ENCODE measurements at places on chromosomes 13 and 19.

DNA sequence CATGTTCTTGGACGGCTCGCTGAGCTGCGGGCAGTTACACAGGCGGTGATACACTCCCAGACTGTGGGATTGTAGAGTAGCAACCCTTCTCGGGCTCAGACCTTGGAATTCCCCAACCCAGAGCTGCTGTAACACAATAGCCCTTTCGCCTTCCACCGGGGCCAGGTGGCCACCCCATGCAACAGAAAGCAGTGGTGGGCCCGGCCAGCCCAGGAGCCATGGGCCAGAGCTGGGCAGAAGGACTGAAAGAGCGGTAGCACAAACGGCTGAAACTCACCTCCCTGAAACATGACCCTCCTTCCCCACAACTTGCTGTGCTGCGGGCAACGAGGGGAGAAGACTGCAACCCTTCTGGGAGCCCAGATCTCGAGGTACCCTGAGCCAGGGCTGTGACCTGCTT is 429.0 kb downstream of the SLITRK1 start:
- DNase-seq, result no peak

DNA sequence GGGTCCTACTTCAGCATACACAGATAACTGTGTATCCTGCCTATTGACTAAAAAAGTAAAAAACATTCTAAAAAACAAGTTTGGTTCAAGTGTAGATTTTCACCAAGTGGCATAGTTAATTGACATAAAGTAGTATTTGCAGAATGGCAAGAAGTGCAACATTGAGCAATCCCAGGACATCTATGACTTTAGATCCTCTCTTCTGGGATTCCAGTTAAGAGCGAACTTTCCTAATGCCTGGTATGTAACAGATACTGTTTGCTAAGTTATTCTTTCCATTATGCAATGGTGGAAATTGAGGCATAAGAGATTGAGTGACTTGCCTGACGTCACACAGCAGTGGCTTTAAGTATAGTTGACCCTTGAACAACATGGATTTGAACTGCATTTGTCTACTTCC is 96.1 kb downstream of the ZMYM2 start:
- DNase-seq, result no peak

GRCh38 chr19:50025022-50025793 is at the start of gene VRK3:
Gene VRK3, minus strand, starts transcription at chr19:50025372. Its CDS starts 9,210 bp downstream, at chr19:50016162.
- peak; percentile 99 for DNase-seq

DNA sequence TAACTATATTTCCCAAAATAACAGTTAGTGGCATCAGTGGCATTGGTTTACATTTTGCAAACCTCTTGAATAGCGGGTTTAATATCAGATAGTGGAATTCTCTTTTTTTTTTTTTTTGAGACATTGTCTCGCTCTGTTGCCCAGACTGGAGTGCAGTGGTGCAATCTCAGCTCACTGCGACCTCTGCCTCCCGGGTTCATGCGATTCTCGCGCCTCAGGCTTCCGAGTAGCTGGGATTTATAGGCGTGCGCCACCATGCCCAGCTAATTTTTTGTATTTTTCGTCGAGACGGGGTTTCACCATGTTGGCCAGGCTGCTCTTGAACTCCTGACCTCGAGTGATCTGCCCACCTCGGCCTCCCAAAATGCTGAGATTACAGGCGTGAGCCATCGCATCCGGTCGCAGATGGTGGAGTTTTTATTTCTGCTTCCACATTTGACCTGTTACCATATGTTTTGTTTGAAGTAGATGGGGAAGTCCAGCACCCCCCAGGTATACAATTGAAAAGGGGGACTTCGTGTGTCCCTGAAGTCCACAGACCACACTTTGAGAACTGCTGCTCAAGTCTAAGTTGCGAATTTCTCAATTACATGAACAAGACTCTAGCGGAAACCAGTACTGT is 40.5 kb upstream of the XPO4 start:
- no peak for DNase-seq

GRCh38 chr19:17555929-17556813 is 722 bp downstream of the COLGALT1 start:
- DNase-seq, result peak; percentile 26

DNA sequence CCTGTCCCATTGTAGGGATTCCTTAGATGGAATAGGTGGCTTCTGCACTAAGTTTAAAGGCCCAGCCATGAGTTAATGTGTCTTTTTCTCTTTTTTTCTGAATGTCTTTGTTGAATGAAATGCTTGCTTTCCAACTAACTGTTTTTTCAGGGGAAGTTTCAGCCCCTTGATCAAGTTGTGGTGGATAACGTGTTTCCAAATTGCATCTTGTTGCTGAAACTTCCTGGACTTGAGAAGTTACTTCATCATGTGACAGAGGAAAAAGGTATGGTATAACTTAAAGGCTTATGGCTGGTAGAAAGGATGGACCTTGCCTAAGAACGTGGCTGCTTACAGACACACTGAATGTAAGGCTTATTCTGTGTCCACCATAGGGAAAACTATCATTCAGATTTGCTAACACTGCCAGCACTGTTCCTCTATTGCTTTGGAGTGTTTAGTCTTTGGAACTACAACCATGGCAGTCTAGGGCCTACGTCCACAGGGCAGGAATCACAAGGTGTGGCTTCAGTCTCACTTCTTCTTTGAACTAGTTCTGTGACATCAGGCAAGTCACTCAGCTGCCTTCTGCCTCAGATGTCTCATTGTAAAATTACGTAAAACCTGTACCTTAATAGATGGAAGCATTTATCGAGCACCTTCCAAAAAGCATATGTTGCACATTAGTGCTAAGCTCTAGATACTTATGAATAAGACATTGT is 25.3 kb downstream of the RNASEH2B start:
- no peak for DNase-seq
